ENCODE measurements at places on chromosomes 11 and 22.

DNA sequence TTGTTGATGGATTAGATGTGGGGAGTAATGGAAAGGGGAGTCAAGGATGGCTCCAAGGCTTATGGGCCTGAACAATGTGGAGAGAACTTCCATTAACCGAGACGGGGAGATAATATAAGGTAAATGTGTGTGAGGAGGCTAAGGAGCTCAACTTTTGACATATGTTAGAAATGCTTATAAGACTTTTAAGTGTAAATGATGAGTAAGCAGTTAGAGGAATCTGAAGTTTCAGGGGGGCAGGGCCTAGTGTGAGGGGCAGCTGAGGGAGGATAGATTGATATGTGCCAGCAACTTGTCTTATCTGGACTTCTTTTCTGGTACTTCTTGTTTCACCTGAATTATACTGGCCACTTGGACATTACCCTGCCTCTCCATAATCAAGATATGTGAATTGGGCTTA, 29.9 kb downstream of the ANKRD42 start:
- DNase-seq: no peak

DNA sequence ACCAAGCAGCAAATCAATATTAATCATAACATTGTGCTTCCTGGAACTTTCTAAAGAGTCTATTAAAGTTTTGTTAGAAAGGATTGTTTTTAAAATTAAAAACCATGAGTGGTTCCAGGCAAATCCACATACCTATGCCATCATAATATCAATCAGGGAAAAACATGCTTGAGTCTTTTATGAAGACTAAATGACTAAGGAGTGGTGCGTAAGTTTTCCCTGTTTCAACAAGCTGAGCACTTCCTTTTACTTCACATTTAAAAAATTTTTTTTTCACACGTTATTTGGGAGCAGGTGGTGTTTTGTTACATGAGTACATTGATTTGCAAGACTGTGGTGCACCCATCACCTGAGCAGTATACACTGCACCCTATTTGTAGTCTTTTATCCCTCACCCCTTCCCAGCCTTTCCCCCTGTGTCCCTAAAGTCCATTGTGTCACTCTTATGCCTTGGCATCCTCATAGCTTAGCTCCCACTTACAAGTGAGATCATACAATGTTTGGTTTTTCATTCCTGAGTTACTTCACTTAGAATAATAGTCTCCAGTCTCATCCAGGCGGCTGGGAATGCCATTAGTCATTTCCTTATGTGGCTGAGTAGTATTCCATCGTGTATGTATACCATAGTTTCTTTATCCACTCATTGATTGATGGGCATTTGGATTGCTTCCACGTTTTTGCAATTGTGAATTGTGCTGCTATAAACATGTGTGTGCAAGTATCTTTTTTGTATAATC, 1190.3 kb upstream of the RAG2 start:
- DNase-seq: no peak

- no peak for DNase-seq
Measured at GRCh38 chr11:71330996-71331395, 78.6 kb upstream of the SHANK2 start.

GRCh38 chr11:69649576-69649900, 8.6 kb downstream of the CCND1 start:
- DNase-seq: no peak

GRCh38 chr11:115700496-115700895, 196.3 kb upstream of the CADM1 start:
- no peak for DNase-seq

DNA sequence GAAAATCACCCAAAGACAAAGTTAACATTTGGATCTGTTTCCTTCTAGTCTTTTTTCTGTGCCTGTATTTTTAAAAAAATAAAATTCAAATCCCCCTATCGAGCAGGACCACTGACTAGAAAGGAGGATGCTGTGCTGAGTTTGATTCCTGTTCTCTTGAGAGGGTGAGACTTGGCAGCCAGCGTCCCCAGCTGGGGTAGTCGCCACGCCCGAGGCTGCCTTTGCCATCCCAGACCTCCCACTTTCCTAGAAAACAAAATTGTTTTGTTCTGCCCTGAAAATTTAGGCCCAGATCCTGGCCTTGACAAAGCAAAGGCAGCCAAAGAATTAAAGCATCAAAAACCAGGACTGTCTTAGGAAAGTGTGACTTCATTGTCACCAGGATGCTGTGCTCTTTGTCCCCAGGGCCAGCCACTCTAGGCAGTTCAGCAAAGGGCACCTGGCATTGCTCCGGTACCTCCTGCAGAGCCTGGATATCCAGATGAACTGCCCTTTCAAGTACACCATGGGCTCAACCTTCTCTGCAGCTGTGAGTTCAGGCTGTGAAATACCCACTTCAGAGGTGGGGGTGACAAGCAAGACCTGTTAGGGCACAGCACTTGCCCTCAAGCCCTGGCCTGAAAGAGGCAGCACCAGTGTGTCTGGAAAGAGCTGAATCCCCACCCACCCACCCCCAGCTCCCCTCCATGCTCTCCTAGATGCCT, 44.6 kb downstream of the KCNQ1OT1 start:
- no peak for DNase-seq

- DNase-seq: peak; percentile 84
Measured at GRCh38 chr11:64007629-64008282, 21.5 kb downstream of the OTUB1 start.

GRCh38 chr11:117378976-117379865, 51.6 kb downstream of the CEP164 start:
- DNase-seq: no peak

GRCh38 chr22:41844513-41844912, 11.6 kb downstream of the SREBF2 start:
- DNase-seq: no peak

Measured in GM23248 (cell line).